ENCODE measurements at places on chromosomes 6 and 20. TPM values are rescaled to one million over a fixed set of nuclear protein-coding genes. Genes with fewer than 3 reads are reported as not detected.

GRCh38 chr6:87618531-87618930 is 28.6 kb downstream of the ORC3 start:
- DNase-seq, result no peak

- no peak for DNase-seq
These were observed 11.1 kb upstream of the CDK5RAP1 start for GRCh38 chr20:33412484-33412838.

- DNase-seq, result no peak
These were observed 72.0 kb upstream of the F13A1 start for GRCh38 chr6:6392214-6393068.

DNA sequence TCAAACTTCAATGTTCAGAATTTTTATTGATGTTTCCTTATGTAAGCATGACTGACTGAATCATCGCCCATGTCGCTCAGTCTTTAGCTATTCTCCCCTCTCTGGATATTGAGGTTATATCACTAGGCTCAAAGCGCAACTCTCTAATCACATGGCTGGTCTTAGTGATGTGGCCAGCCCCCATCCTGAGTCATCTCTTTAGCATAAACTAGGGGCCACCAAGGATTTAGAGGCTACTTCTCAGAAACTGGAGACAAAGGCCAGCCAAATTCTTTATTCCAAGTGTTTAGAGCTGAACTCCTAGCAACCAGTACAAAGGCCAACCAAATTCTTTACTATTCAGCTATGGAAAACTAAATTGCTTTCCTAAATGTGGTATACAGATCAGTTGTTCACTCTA is 61.4 kb downstream of the FAM135A start:
- DNase-seq, result no peak

- DNase-seq, result no peak
These were observed 104.1 kb downstream of the BCKDHB start for GRCh38 chr6:80210618-80211017.

- DNase-seq, result no peak
These were observed 181.2 kb upstream of the SHLD1 start for GRCh38 chr20:5569021-5569420.

DNA sequence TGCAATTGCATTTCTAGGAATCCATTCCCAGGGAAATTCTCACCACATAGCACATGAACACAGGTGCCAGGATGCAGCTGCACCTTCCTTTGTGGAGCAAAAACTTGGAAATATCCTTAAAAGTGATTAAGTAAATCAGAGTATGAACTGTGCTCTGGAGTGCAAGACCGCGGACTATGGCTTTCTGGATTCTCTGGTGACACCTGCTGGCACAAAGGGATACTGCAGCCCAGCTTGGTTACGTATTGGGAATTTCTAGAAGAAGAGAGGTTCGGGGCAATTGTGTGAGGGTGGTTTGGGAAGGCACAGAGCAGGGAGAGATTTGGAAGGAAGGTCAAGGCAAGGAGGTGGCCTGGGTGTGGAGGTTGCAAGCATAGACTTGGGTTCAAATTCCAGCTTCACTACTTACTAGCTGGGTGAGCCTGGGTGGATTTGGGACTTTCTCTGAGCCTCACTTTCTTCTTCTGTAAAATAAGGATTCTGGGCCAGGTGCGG is 15.9 kb upstream of the PEDS1 start:
- DNase-seq, result peak; percentile 90

DNA sequence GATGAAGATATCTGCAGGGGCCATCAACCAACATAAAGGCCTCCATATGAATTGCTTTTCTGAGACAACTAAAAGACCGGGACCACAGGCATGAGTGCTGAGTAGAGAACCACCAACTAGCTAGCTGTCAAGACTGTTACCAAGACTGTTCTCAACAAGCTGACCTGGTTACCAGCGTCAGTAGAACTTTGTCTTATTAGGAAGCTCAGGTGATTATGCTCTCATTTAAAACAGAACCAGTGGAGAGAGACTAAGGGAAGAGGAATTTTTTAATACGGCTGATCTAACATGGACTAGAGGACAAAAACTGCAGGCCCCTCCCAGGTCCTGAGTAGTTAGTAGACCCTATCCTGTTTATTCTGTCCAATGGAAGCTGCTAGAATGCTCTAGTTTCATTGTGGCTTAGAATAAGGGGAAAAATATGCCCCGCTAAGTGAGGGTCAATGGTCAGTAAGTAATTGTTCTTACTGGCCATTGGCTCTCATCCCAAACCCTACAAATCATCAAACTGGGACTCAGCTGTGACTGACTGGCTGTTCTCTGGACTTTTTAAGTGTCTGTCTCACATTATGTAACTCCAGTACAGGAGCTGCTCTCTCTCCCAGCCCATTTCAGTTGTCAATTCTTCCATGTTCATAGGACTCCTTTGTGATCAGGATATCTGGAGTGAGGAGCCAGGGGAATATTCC is 3.8 kb upstream of the DYNLRB1 start:
- DNase-seq, result no peak

DNA sequence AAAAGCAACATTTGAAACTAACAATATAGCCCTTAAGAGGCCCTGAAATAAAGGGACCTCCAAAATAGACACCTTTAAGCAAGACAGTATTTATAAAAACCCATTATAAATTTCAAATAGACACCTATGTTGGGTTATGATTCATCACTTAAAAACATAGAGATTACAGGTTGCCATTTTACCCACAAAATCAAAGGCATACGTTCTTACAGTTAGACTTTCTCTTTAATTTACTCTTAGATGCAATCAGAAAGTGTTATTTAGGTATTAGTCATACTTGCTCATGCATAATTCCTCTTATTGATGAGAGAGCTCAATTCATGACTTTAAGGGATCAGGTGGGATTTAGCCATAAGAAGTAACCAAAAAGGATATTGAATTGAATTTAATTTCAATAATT is 51.5 kb upstream of the TMEM200A start:
- no peak for DNase-seq

DNA sequence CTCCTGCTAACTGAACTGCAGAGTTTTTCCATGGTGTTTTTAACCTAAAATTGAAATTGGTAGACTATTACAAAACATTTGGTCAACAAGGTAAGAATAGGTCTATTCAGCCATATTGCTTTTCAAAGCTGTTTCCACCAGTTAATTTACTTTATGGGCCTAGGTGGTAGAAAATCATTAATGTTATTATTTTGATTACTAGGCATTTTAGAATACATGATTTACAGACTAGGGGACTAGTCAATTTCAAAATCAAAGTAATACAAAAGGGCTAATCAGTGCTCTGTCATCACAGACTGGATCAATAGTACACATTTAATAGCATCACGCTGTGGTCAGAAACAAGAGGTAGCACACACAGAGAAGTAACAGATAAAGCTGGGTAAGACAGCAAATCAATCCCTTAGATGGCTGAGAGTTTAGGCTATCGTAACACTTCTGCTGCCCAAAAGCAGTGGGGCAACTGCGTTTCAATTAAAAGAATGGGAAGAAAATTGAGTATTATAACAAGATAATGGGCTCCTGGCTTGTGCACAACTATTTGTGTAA is 114.4 kb downstream of the NRSN1 start:
- no peak for DNase-seq

GRCh38 chr6:116933485-116933884 is 56.4 kb downstream of the RFX6 start:
- no peak for DNase-seq

DNA sequence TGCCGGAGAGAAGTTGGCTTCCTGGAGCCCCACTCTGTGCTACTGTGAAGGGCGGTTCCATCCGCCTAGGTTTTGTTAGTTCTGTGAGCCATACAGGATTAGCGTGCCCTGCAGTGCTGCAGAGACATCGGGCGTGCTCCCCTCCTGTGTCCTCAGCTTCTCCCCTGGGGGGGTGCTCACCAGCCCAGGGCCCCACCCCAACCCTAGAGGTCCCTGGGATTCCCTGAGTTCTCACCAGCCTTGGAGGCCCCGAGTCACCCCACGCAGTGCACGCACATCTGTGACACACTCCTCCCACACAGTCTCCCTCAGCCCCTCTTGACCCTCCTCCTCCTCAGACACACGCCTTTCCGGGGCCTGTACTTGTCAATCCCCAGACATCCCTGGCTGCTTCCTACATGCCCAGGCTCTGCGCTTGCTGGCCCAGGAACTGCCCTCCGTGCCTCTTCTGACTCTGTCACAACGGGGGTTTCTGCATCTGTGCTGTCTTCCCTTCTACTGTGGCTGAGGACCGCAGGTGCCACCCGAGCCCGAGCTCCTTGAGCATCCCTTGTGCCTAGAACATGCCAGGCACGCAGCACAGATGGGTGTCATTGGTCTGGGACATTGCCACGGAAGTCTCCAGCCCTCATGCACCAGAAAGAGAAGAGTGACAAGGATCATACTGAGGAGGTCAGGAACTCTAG is 123.2 kb upstream of the RPS6KA2 start:
- DNase-seq, result no peak

GRCh38 chr6:144935181-144935580 is 650.0 kb downstream of the UTRN start:
- DNase-seq, result no peak

DNA sequence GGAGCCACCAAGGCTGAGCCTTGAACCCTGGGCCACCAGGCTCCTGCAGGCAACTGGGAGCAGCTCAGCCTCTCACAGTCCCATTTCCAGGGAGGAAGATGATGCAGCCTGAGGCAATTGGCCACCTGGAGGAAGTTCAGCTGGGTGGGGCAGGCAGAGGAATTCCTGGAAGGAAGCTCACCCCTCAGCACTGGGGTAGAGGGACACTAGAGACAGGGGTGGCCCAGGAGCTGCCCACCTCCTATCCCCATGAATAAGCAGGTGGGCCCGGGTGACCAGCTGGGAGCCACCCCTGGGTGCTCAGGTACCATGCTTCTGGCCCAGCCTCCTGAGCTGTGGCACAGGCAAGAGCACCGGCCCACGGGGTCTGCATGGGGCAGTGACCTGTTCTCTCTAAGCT is 3.6 kb upstream of the HSPA12B start:
- DNase-seq, result no peak

DNA sequence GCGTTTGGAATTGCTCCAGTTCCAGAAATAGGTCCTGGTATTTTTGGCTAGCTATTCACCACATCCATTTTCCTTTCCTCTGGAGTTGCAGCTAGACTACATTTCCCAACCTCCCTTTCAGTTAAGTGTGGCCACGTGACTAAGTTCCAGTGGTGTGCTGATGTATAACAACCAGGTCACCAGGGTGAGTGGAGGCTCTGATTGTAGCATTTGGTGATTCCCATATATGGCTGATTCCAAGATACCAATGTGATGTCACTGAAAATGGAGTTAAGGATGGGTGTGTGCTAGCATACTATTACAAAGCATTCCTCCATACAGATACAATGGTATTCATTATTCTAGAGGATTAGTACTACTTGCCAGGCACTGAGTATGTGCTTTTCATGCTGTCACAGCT is 49.7 kb upstream of the STK35 start:
- DNase-seq, result no peak

- DNase-seq, result no peak
These were observed 184.6 kb downstream of the ATXN1 start for GRCh38 chr6:16576451-16577368.

- no peak for DNase-seq
These were observed 89.9 kb downstream of the GPR6 start for GRCh38 chr6:110067837-110068591.

DNA sequence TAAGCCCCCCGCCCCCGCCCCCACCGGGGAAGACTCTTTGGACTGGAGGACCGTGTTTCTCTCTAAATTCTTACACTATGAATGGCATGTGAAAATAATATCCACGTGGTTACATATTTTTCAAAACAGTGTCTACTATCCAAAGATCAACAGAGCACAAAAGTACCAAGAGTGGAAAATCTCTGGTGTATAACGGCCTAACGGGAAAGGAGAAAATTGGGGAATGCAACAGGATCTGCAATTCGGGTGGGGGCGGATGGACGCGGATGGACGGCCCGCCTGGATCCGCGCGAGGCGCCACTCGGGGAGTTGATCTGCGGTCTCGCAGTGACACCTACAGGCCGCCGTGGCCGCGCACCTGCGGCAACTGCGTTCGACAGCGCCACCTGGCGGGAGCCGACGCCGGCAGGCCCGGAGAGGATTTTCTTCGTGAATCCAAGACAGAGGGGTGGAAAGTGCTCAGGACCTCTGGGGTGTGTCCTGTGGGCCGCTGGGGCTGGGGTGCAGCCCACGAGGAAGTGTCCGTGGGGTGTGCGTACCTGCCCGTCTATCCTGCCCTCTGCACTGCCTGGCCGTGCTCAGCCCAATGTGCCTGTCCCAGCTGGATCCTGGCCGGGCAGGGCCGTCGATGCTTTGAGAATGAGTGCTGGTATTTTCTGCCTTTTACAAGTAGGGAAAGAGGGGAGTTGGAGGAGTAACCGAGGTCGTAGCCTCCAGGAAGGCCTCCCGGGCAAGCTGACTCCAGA is 18.6 kb downstream of the ANKRD60 start:
- peak; percentile 91 for DNase-seq

- DNase-seq, result no peak
These were observed 366.2 kb downstream of the TFAP2A start for GRCh38 chr6:10048370-10049297.

GRCh38 chr6:82841309-82841708 is 224.3 kb downstream of the UBE3D start:
- DNase-seq, result no peak

DNA sequence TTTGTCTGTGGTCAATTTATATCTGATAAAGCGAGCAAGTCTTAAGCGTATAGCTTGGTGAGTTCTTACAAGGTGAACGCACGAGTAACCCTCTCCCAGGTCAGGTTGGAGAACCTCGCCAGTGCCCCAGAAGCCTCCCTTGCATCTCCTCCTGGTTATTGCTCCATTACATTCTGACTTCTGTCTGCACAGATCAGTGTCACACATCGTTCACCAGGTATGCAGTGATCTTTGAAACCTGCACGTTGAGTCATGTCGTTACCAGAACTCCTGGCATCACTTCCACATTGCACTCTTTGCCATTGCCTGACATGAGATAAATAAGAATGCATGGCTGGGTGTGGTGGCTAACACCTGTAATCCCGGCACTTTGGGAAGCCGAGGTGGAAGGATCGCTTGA is 44.2 kb downstream of the AKAP12 start:
- no peak for DNase-seq

- DNase-seq, result no peak
These were observed 104.5 kb downstream of the MKKS start for GRCh38 chr20:10329387-10330005.

DNA sequence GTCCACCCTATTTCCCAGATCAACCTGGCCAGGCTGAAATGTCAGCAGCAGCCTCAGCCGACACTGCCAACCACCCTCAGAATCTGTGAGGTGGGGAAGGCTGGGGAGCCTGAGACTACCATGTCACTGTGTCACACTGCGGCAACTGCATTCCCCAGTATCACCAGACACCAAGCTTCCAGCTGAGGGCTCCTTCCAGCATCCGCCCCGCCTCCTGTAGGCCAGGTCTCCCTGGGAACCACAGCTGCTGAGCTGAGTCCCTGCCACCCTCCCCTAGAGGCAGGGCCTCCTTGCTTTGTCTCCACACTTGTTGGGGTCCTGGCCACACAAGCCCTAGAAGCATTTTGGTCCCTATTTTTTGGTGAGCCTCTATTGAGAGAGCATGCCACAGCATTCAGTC is 115.7 kb downstream of the UNC5CL start:
- no peak for DNase-seq

HAO1 gene
- not detected for polyA plus RNA-seq

OGFRL1 gene
- polyA plus RNA-seq, result 8.3 TPM

DPM1 gene
- polyA plus RNA-seq, result 145 TPM

XKR7 gene
- 0.07 TPM for polyA plus RNA-seq

SLC32A1 gene
- polyA plus RNA-seq, result not detected

HLA-DOB gene
- polyA plus RNA-seq, result 1.6 TPM

CTAGE9 gene
- polyA plus RNA-seq, result not detected

TRIM40 gene
- not detected for polyA plus RNA-seq

KCNK5 gene
- 0.26 TPM for polyA plus RNA-seq

SLC24A3 gene
- polyA plus RNA-seq, result 1.0 TPM

Data from adrenal gland (tissue), 19 donors.